ENCODE measurements at places on chromosomes 1 and 21. TPM values are rescaled to one million over a fixed set of nuclear protein-coding genes. Genes with fewer than 3 reads are reported as not detected.

The LAPTM5 gene
- total RNA-seq: 39.9 TPM

DNA sequence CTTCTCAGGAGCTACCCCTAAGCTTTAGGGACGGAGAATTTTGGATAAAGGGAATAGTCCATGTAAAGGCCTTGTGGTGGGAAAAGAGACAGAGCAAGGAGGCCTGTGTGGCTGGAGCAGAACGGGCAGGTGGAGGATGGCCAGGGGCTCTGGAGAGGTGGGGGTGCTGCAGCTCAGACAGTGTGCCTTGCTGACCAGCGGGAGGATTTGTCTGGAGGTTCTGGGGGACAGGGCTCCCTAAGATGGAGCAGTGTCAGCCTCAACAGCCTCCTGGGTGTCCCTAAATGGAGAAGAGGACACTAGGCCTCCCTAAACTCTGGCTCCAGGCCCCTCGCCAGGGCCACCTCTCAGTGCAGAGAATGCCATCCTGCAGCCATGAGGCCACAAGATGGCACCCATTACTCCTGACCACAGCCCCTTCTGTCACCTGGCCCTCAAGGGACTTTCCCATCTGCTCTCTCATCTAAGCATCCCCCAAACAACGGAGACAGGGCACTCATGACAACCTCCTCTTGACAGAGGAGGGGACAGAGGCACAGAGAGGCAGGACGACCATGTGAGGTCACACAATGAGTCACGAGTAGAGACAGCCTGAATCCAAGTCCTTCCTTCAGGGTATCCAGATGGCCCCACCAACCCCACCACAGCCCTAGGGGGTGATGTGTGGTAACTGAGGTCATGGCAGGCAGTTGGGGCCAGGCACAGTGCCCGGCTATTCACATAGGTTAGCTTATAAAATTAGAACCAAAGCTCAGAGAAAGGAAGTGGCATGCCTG is 94.7 kb downstream of the DMRTB1 start:
- DNase-seq: no peak

The EPHA8 gene
- not detected for total RNA-seq

The CSRP1 gene
- 256 TPM for total RNA-seq

The OLFML2B gene
- total RNA-seq: 0.17 TPM

The S100B gene
- total RNA-seq: not detected

DNA sequence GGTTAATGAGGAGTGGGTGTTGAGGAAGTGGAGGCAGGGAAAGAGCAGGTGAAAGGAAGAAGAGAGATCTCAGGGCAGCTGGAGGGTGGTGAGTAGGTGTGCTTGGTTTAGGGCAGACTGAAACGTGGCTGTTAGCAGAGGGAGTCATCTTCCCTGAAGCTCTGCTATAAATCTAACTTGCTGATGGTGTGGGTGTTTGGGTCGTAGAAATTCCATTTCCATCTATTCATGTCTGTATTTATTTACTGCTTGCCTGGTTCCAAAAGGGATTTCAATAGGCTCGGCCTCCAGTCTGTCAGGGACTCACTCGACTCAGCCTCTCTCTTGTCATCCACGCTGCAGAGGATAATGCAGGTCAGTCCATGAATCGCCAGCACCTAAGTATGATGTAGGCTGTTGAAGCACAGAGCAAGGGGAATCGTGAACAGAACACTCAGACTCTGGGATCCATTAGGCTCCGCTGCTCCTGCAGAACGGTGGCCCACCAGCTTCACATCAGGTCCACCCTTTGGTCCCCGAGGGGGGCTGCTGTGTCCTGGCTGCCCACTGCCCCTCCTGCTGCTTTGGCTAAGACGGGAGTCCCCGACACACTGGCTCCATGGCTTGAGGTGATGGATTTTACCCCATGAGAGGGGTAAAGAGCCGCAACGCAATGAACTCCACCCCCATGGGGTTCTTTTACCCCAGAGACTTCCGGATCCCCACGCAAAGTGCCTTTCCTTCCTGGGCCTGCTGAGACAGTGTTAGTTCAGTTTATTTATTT is 156.2 kb downstream of the RHOU start:
- no peak for DNase-seq

- DNase-seq: no peak
These were observed 109.0 kb downstream of the UBE2U start for GRCh38 chr1:64312431-64312830.

DNA sequence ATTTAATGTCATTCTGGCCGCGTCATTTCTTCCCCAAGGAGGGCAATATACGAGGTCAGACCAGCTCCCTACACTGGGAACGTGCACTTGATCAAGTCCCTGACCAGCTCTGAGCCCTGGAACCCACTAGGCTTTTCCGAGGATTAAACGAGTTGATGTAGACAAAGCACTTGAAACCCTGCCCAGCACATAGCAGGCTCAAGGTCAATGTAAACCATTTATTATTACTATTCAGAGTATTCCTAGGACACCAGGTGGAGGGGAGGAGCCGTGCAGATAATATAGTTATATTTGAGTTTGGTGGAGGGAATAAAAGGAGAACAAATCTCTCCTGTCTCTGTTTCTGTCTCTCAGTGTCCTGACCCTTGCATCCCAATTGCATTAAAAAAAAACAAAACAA is 174.1 kb upstream of the IGSF21 start:
- no peak for DNase-seq

DNA sequence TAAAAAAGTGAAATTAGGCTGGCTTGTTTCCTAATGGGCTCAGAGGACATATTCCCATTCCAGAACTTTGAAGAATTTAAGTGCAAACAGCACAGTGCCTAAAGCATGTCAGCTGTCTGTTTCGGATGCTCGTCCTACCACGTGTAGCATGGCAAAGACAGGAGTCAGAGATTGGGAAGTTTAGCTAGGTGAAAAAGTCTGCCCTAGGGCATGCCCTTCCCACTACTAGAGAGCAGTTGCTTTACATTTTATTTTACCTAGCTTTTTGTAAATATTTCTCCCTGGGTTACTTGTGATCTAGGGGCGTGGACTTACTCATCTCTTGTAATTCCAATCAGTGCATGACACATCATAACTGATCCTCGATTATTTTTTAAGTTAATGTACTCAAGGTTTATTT is 111.1 kb downstream of the LMO4 start:
- no peak for DNase-seq

The HYI gene
- total RNA-seq: 207 TPM

Data from dermis blood vessel endothelial cell (primary cell).